D341Med (cell line): ENCODE measurements at places on chromosomes 3 and 15.

- no peak for DNase-seq
Observed at GRCh38 chr15:31307270-31308184, 19.1 kb upstream of the KLF13 start.

DNA sequence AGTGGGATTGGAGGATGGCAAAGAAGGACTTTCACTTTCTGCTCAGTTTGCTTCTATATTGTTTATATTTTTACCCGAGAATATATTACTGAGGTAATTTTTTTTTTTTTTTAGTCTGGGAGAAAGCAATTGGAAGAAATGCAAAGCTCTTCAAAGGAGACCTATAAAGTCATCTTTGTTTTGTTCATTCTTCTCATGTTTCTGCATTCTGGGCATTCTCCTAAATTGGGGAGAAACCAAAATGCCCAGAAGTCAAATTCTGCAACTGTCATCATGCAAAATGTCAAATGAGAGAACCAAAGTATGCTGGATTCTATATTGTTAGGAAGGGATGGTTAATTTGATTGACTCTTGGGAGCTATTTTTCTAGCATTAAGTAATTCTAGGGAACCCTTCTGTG, 168.3 kb upstream of the TSC22D2 start:
- no peak for DNase-seq

DNA sequence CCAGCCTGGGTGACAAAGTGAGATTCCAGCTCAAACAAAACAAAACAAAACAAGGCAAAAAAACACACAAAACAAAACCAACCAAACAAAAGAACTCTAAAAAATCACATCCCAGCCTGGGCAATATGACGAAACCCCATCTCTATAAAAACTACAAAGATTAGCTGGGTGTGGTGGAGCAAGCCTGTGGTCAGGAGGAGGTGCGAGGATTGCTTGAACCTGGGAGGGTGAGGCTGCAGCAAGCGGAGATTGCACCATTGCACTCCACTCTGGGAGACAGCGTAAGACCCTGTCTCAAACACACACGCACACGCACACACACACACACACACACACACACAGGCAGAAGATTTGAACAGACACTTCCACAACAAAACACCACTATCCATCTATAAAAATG, 99.6 kb downstream of the SHQ1 start:
- DNase-seq = no peak

DNA sequence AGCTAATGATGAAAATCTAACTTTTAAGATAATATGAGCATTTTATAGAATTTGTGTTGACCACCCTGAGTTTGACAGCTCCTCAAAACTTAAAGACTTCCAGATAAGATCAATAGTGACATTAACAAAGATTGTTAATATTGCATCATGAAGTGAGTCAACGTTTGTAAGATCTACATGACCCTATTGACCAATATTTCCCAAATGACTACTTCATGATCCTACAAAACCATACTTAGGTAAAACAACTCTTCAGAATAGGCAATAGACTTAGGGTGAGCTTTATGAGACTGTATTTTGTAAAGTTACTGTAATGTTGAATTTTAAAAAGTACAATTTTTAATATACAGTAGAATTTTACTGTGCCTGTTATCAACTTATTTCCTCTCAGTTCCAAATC, 422.7 kb upstream of the ALCAM start:
- DNase-seq = no peak

GRCh38 chr3:74003734-74004133, 379.0 kb upstream of the PDZRN3 start:
- no peak for DNase-seq
